GM19239 (cell line): ENCODE measurements at places on chromosomes 1 and 21.

GRCh38 chr1:219257751-219258150 is 84.1 kb downstream of the LYPLAL1 start:
- no peak for DNase-seq

DNA sequence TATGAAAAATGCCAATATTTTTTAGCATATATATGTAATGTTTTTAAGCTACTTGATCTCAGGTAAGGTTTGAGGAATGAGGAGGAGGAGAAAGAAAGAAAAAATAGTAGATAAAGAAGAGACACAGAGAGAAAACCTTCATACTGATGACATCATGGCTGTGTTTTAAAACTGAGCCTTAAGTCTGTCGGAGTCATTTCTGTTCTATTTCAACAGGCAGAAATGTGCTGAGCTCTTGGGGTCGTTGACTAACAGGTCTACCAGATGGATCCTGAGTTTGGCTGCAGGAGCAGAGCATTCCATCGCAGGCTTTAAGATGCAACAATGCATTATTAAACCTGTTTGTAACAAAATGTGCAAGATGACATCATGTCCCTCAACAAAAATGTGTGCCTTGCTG is 356.0 kb downstream of the TGFB2 start:
- DNase-seq = no peak

- no peak for DNase-seq
These were observed 93.1 kb downstream of the UCHL5 start for GRCh38 chr1:192966073-192966472.

GRCh38 chr1:202200112-202200548 is 6.5 kb downstream of the LGR6 start:
- no peak for DNase-seq

DNA sequence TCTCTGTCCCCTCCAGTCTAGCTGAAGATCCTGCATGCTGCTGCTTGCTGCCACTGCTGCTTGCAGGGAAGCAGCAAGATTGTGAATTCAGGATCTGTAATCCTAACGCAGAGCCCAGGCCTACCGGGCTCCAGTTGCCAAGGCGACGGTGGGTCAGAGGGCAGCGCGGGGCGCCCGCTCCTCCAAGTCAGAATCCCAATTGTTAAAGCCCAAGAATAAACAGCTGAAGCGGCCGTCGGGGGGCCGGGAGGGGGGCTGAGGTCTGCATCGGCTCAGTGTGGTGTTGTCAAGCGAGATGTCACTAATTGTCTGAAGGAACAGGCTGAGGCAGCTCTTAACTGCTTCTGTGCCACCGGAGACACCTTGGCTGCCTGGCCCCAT is 36.8 kb downstream of the AHDC1 start:
- DNase-seq = no peak

- no peak for DNase-seq
These were observed 693 bp downstream of the RAB4A start for GRCh38 chr1:229271448-229272159.

GRCh38 chr21:14988760-14989159 is 76.0 kb downstream of the NRIP1 start:
- DNase-seq = no peak

DNA sequence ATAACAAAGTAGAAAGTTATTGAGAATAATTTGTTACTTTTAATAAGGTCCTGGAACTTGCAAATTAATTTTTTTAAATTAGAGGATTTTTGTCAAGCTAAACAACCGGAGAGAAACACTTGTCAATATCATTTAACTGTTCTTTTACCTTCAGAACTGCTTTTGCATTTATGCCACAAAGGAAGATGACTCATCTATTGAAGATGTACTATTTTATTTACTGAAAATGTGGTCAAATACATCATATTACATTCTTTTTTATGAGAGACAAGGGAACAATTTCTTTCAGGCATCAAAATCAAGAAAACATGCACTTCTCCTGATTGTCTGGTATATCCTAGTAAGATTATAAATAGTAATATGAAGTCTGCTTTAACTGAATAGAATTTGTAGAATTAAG is 558.2 kb upstream of the PRMT6 start:
- DNase-seq = no peak

- DNase-seq = peak; percentile 84
These were observed 493 bp upstream of the MAP3K21 start for GRCh38 chr1:233326811-233327650.

GRCh38 chr1:226372885-226373284 is 35.0 kb downstream of the PARP1 start:
- no peak for DNase-seq

DNA sequence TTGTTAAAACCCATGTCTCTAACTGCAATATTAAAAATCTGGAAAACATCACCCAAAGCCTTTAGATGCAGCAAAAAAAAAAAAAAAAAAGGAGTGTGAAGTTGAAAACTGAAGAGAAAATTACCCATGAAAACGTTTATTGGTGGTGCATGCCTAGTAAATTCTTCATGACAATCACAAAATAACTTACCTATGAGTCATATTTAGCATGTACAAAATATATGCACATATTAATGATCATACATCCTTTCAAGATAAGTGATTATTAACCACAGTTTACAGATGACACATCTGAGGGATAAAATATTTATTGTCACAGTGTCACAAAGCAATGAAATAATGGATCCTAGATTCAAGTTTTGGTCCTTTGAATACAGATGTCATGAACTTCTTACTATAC is 505.2 kb upstream of the NR5A2 start:
- DNase-seq = no peak
